Posterior cingulate gyrus (tissue), 11 donors: ENCODE measurements at places on chromosomes 6 and 20.
A peak's percentile ranks its signal among the peaks of the same experiment; 100 is the strongest.

DNA sequence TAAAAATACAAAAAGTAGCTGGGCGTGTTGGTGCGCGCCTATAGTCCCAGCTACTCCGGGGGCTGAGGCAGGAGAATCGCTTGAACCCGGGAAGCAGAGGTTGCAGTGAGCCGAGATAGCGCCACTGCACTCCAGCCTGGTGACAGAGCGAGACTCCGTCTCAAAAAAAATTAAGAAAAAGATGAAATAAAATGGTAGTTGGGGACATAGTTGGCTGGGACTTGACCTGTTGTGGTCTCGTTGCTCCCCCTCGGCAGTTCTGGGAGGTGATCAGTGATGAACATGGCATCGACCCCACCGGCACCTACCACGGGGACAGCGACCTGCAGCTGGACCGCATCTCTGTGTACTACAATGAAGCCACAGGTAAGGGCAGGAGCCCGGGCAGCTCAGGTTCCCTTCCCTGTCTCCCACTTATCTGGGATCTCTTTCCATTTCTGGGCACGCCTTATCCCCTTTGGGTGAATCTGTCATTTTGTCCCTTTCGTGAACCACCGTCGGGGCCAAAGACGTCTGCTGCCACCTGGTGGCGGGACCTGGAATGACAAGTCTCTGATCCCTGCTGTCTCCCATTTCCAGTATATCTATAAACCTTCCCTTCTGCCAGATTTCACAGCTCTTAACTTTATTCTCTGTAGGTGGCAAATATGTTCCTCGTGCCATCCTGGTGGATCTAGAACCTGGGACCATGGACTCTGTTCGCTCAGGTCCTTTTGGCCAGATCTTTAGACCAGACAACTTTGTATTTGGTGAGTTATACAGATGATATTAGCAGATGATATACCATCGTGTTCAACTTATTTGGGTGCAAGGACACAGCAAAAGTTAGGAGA is 2.3 kb downstream of the TUBB start:
- peak; percentile 80 for DNase-seq

GRCh38 chr6:156564807-156565149 is 212.4 kb upstream of the ARID1B start:
- no peak for DNase-seq

GRCh38 chr6:117205876-117206275 is 59.5 kb upstream of the VGLL2 start:
- DNase-seq = no peak

DNA sequence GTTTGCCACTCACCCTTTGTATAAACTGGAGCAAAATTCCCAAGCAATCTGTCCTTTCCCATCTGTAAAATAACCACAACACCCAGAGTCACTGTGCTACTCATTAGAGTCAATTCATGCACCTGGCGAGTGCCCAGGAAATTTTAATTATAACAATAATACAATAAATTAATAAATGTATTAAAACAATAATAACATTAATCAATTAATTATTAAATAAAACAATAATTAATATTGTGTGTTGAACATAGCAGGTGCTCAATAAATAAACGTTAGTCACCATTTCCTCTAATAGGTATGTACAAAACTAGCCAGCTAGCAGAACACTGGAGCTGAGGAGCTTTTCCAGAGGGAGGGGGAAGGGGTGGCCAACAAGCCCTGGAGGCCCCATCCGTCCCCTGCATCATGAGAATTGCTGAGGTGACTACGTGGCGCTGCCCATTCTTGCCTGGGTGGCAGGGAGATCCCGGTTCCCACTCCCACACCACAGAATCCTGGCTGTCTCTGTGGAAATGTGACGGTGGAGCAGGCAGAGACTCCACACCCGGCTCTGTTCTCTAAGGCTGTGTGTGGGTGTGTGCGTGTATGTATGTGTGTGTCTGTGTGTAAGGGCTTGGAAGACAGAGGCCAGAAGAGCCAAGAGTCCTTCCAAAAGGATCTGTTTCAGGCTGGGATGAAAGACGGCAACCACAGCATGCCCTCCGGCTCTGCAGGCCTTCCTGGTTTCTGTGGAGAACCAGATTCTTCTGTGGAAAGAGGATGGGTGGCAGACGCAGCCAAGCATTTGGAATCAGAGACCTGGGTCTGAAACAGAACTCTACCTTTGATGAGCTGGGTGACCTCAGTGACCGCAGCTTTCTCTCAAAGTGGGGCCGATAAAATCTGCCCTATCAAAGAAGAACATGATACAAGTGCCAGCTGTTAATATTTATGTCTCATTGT is 18.8 kb upstream of the EZR start:
- no peak for DNase-seq

DNA sequence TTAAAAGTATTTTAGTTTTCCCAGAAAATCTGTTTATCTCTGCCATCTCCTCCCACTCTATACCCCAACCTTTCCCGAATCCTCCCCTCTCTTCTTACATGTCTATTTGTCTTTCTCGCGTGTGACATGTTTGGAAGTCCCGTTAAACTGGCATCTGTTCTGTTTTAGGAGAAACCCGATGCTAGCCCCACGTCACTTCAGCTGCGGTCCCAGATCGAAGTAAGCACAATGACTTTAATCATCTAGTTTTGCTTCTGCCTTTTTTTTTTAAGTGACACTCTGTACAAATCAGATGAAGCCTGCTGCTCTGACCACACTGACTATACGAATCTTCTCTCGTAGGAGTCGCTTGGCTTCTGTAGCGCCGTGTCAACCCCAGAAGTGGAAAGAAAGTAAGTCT is 97.4 kb downstream of the SASH1 start:
- DNase-seq = no peak

GRCh38 chr6:53639520-53639919 is 26.0 kb downstream of the KLHL31 start:
- no peak for DNase-seq

DNA sequence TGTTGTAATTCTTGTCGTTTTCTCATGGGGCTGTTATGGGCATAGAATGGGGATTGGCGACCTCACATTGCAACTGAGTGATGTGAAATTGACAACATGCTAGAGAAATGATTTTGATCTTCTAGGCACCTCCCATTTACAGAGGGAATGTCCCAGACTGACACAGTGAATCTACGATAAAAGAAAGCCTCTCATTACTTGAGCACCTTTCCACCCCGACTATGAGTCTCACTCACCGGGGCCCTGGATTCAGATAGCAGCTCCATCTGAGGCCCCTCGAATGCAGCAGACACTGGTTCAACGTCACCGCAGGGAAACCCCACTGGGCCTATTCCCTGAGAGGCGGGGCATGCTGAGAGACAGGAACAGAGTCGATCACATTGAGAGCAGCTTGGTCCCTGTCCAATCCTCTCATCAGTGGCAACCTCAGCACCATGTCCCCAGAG is 49.1 kb downstream of the NFATC2 start:
- no peak for DNase-seq

- no peak for DNase-seq
Measured at GRCh38 chr6:93644611-93645010, 225.3 kb upstream of the EPHA7 start.

GRCh38 chr6:79737172-79737571 is 106.0 kb downstream of the SH3BGRL2 start:
- DNase-seq = peak; percentile 12

GRCh38 chr6:53111865-53112264 is 36.8 kb downstream of the GCM1 start:
- no peak for DNase-seq

DNA sequence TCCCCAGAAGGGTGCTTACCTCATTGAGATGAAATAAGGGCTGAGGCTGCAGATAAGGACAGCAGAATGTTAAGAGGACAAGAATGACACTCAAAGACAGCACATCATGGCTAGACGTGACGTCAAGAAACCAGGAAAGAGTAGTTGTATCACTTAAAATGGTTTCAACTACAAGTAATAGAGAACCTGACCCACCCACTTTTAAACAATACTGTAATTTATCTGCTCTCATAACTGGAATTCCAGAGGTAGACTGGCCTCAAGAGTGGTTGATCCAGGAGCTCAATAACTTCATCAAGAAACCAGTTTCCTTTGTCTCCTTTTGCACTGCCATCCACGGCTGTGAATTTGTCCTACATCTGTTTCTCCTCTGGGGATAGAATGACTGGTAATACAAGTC is 187.1 kb downstream of the EYA4 start:
- DNase-seq = no peak

DNA sequence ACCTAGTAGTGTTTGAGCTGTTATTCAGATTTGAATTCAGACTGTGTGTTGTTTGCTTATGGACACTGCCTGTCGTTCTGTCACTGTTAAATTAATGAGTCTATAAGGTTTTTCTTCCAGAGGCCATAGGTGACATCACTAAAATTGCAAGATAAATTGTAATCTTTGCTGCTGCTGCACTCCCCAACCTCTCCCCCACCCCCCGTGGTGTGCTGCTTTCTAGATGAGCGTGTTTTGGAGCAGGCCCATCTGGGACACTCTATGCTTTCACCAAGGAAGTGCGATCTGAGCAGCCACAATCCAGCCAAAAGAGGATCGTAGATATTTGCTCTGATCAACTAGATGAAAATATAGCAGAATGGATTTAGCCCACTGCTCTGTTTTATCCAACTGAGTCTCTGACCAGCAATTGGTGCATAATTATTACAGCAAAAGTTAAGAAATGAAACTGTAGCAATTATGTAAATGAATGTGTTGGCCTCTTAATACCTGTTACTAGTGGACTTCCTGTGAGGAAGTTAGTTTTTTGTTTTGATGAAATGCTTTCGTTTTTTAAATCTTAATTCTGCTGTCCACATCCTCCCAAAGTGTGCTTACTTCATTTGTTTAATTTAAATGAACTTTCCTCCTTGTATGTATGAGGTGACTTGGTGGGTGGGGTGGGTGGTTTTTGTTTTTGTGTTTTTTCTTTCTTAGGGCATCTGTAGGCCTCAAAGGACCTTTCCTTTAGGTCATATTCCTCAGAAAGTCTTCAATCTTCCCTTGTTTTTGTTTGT is 58.1 kb downstream of the RPRD1B start:
- DNase-seq = no peak

DNA sequence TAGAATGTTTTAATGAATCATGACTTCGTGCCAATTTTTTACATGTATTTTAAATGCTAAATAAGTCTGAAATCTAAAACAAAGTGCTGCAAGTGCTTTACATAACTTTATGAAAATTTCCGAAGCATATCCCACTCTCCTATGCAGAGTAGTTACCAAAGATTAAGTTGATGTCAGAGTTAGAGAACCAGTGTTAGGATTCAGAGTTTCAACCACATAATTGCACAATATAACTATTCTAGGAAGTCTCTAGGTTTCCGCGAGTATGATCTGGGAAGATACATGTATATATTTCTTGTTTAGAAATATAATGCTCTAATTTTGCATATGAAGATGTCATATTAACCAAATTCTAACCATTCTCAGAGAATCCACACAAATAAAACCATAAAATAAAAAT is 74.8 kb downstream of the ASCC3 start:
- no peak for DNase-seq

- DNase-seq = no peak
Measured at GRCh38 chr6:68279793-68280557, 355.1 kb upstream of the ADGRB3 start.

GRCh38 chr6:45376310-45377042 is 1.3 kb downstream of the SUPT3H start:
- DNase-seq = no peak

DNA sequence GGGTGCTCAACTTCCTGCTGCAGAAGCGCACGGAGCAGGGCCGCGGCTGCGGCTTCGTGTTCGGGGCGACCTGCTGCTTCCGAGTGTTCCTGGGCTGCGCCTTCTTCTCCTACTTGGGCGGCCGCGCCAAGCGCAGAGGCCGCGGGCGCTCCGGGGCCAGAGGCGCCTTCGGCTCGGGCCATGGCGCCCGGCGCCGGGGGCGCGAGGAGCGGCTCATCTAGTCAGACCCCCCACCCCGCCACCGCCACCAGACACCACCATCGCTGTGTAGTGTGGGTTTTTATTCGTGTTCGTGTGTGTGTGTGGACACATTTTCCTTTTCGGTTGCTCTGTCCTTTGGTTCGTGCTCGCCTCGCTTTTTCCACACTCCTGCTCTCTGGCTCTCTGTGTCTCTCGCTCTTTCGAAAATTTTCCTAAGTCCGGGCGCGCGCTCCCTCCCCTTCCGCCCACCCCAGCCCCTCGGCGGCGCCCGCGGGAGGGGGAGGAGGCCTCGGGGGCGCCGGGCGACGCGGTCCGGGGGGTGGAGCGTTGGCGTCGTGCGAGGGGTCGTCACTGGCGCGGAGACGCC is 38.1 kb downstream of the GNAS start:
- DNase-seq = peak; percentile 48

DNA sequence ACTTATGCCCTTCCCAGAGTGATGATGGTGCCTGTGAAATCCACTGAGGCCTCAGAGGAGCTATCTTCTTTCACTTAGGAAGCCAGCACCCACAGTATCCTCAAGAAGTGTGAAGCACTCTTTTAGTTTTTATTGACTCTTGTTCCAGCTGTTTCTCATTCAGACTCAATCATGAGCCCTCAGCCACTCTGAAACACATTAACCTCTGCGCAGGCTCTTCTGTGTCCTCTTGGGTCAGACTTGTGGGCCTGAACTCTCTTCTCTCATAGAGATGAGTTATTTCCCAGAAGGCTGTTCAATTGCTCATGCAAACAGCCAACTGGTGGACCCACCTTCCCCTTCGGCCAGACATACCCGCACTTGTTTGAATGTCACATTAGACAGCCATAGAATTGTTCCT is 27.8 kb upstream of the PREP start:
- DNase-seq = no peak

GRCh38 chr6:137873273-137873762 is 6.3 kb downstream of the TNFAIP3 start:
- no peak for DNase-seq

GRCh38 chr6:57163956-57164355 is 8.2 kb upstream of the BAG2 start:
- no peak for DNase-seq

DNA sequence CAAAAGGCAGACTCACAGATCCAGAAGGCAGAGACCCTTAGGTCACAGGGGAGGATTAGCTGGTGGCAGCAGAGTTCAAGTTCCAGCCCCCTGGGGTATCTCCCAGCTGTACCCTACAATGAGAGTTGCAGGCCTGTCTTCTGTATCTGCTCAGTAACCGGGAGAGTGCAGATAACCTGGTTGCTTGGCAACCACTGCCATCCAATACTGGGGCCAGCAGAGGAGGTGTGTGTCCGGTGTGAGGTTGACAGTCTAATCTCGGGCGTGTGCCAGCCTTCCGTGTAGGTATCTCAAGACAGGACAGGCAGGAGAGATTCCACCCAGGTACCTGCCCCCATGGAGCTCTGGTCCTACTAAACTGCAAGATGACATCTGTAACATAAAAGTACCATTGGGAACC is 56.6 kb upstream of the TBC1D7 start:
- no peak for DNase-seq

- no peak for DNase-seq
Measured at GRCh38 chr6:52512199-52512598, 64.7 kb downstream of the TRAM2 start.
